ENCODE measurements at places on chromosomes 7 and 10.

GRCh38 chr10:48671914-48672595 is 12.6 kb upstream of the WDFY4 start:
- no peak for DNase-seq

DNA sequence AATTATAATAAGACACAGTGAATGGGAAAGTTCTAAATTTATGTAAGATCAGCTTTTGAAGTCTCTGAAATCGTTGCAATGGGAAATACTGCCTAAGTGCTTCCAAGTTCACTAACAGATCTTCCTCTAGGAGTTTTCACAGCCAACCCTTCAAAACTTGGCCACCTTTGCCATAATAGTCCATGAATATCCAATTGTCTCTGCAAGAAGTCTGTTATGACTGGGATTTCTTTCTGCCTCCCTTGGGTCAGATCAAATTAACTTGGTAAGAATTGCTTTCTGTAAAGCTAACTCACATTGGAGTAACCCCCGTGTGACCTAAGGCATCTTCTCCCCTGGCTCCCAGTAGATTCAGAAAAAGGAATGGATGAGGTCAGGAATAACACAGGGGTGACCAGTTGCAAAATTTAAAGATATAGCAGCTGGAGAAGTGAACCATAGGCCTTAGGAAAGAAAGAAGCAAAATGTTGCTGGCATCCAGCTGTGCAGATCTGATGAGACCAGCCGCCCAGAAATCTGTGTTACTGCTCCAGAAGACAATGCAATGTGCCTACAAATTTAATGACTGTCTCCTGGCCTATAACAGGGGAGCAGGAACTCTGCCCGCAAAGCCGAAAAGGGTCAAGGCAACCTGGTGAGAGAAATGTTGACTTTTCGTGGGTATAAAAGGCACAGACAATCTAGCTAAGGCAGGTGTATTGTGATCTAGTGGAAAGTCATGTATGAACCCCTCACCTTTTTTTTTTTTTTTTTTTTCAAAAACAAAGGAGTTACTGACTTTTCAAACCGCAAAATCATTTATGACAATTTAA is 7.5 kb upstream of the OPTN start:
- no peak for DNase-seq

- DNase-seq, result no peak
These were observed 63.0 kb downstream of the CUX1 start for GRCh38 chr7:101880282-101881054.

- no peak for DNase-seq
These were observed 57.8 kb upstream of the CALCR start for GRCh38 chr7:93632371-93632770.

DNA sequence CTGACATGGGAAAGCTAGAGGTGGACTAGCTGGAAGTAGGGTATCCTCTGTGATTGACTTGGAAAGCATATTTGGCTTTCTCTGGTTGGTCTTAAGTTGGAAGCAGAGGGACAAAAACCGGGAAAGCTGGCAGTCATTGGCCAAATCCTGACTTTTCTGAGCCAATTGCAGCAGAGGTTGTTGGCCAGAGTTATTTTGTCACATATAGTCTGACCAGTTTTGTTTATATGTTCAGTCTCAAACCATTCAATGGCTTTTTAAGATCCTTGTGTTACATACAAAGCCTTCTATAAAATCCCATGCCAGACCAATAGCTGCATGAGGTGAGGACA is 6.3 kb downstream of the CFAP69 start:
- no peak for DNase-seq

- DNase-seq, result no peak
These were observed 211.4 kb downstream of the WDR37 start for GRCh38 chr10:1267568-1267967.

GRCh38 chr7:100438172-100438571 is 1.9 kb upstream of the PPP1R35 start:
- DNase-seq, result no peak

DNA sequence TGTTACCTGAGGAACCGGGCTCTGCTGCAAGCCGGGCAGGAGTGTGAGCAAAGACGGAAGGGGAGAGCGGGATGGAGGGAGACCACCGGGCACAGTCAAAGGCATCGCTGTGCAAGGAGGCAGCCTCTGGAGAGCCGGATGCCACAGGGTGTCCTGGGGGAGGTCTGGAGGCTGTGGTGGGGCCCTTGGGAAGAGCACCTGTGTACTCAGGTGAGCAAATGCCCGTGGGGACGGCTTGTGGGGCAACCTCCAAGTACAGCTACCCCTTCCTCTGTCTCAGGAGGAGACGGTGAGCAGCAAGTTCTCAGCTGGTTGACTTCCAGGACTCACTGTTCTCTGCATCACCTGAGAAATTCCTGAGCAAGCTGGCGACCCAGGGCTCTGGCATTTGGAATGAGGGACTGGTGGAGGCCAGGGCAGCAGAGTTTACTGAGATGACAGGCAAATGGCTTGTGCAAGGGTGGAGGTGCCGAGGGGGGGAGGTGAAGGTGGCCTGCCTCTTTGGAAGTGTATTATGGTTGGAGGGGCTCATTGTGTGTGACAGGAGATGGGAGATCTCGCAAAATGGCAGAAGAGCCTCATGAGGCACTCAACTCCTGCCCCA is 345.2 kb upstream of the SHH start:
- no peak for DNase-seq

DNA sequence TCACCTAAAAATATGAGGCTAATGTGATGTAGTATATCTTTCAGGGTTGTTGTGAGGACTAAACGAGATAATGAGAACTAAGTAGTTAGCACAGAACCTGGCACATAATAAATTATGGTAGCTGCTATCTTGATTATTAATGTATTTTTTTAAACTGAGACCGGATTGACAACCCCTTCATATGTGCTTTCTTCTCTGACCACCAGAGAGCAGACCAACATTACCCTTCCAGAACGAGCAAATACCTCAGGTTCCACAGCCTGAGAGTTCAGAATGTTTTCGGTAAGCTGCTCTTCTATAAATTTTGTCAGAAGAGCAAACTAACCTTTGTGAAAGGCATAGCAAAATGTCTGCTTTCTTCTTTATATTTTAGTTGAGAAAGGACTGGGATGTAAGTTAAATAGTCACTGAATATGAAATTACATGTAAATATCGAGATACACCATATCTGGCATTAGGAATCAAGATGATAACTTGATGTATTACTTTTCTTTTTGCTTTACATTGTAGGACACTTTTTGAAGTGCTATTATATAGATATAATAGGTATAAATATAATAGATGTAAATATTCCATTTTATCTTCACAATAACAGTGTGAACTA is 13.6 kb upstream of the BPGM start:
- DNase-seq, result peak; percentile 51

DNA sequence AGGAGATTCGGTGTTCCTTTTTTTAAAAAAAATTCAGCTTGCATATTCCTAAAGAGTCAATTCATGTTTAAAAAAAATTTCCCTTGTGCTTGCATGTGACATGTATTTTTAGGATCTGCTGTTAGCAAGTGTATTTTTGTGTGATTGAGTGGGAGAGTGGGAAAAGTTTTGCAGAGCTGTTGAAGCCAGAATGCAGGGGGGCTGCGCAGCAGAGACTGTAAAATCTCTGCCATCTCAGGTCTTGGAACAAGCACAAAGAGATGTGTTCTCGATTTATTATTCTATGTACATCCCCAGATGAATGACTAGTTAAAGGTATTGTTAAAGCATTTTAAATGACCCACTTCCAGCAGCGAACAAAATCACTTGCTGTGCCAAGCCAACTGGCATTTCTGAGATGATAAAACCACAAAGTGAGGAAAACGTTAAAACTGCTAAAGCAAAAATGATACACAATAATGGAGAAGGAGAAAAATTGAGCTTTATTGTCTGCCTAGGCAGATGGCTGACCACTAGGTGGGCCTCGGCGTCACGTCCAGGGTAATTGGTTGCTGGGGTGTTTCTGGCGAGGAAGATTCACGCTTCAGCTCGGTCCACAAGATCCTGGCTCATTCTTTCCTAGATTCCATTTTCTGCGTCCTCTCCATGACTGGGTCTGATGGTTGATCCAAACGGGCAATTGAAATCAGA is 67.0 kb upstream of the ATRNL1 start:
- DNase-seq, result peak; percentile 82

GRCh38 chr7:57772126-57772924 is 322.3 kb downstream of the ZNF716 start:
- no peak for DNase-seq

DNA sequence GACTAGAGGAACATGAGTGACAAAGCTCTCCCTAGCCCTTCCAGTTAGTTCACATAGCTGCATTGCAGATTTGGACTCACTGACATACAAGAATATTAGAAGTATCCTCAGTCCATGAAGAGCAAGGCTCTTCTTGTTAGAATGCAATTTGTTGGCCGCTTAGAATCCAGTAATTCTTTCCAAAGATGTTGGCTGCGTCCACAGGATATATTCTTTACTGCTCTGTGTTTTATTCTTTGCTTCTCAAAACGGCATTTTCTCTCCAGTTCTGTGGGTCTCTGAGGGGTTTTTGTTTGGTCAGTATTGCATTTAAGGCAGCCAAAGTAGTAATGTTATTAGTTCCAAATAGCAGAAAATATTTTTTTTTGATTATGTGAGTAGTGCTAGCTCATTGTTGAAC is 588.6 kb downstream of the DNAJB9 start:
- DNase-seq, result no peak

GRCh38 chr10:77574438-77574837 is 63.2 kb downstream of the KCNMA1 start:
- no peak for DNase-seq

DNA sequence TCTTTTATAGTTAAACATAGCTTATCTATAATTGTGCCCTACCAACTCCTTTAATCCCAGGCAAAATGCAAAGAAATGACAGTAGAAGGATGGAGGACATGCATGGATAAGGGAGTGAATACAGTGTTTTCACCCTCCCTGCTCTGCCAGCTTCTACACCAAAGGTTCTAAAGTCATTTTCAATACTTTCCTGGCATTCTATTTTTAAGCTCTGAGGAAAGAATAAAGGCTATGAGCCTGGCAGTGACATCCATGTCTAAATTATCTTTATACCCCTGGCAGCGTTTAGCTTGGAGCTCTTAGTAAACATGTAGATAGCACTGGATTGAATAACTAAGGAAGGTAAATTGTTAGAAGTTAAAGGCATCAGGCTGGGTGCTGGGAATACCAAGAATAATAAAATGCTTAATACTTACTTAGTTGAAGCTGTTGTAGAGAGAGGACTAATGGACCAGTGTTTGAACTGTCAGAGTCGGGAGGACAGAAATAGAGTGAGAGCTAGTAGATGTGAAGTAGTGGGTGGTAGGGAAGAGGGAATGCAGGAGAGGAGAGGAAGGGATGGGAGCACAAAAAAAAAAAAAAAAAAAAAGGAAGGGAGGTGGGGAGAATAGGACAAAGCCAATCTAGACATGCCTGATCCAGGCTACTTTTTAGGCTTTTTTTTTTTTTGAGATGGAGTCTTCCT is 518.9 kb downstream of the GALNT17 start:
- DNase-seq, result no peak

- peak; percentile 48 for DNase-seq
These were observed 62.4 kb upstream of the MKRN1 start for GRCh38 chr7:140541513-140542227.

GRCh38 chr7:99843808-99844207 is 16.0 kb downstream of the CYP3A43 start:
- DNase-seq, result no peak

DNA sequence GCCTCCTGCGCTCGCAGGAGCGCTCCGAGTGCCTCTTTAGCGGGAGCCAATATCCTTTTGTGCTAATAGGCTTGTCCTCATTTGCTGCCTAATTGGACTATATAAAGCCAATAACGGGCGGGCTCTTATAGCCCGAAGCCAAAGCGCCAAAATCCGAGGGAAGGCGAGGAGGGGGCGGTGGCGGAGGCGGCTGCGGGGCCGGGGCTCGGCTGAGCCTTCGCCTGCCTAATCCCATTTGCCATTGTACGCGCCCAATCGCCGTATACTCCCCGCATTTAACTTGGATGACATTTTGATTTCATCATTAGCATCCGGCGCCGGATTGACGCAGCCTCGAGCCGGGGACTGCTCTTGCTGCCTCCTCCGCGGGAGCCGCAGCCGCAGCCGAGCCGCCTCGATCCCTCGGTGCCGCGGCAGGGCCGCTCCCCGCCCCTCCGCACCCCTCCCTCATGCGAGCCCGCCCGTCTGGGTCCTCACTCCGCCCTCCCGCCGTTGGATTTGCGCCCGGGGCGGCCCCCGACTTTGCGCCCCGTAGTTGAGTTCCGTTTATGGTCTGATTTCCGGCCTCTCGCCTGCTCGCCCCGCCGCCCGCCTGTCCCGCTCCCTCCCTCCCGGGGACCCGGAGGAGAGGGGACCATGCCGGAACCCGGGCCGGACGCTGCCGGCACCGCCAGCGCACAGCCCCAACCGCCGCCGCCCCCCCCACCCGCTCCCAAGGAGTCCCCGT is at the start of gene HMX3:
Gene HMX3 (plus strand): TSS at position 556 of the 727 bp plus-strand sequence. CDS start 81 bp downstream, at position 637.
- peak; percentile 73 for DNase-seq

- no peak for DNase-seq
These were observed 21.3 kb upstream of the SPOCK2 start for GRCh38 chr10:72109636-72110157.

GRCh38 chr7:78970440-78970916 is 483.0 kb downstream of the MAGI2 start:
- no peak for DNase-seq

GRCh38 chr7:116527521-116527920 is 2.7 kb downstream of the CAV1 start:
- DNase-seq, result no peak

DNA sequence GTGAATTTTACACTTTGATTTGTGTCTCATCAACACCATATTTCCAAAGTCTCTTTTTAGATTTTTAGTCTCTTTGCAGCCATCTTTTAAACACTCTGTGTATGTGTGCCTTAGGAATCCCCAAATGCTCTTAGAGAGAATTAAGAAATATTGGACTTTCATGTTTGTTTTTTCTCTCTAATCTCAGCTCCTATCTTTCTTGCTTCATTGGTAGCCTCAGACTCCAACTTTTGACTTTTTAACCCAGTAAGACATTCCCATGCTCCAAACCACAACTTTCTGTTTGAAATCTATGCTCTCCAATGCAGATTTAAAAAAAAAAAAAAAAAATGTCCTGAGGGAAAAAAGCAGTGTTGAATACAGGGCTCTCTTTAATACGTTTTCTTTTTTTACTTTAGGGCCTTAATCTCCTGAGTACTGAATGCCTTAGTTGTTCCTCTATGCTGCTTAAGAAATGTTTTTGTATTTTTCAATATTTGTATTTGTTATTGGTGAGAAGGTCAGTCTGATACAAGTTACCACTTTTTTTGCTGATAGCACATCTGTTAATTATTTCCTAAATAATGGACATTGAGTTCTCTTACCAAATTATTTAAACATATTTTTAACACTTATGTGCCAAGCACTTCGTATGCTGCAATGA is 489.9 kb downstream of the NXPH1 start:
- peak; percentile 9 for DNase-seq

DNA sequence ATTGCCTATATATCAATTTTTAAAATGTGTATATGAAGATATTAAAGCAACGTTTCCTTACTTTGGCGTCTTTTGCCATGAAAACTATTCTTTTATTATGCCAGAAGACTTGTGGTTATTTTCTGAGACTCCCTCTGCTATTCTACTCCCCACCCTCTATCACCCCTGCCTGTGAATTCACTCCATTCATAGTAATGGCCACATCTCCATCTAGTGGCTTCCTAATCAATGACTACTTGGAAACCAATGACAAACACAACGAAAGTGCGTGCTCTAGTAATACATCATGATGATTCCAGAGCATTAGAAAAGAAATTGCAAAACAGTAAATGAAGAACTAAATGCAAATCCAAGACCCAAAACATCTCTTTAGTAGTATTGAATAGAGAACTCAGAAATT is 186.7 kb upstream of the HGF start:
- DNase-seq, result peak; percentile 59

- peak; percentile 24 for DNase-seq
These were observed 56.5 kb upstream of the PFKFB3 start for GRCh38 chr10:6146013-6146785.
